ENCODE measurements at places on chromosomes 2 and 18. TPM values are rescaled to one million over a fixed set of nuclear protein-coding genes. Genes with fewer than 3 reads are reported as not detected.
A peak's percentile ranks its signal among the peaks of the same experiment; 100 is the strongest.

ABCB11 gene
- 0.20 TPM for total RNA-seq

SNED1 gene
- 23.5 TPM for total RNA-seq

DNA sequence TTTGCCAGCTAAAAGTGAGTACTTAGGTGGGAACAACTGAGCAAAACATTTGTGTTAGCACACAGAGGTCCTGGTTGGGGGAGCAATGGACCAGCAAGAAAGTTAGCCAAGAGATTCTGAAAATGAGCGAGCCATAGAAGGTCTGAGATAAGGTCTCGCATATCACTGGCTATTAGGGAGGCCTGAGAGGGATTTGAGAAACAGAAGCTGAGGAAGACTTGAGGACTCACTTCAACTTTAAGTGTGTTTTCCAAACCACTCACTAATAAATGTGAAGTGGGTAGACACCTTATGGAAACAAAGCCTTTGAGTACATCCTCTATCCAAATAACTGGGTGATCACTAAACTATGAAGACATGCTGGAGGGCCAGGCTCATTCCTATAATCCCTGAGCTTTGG lies 958.5 kb downstream of the DPP10 start:
- no peak for DNase-seq

- DNase-seq = no peak
These were observed 27.0 kb downstream of the SKA1 start for GRCh38 chr18:50401888-50402287.

DNA sequence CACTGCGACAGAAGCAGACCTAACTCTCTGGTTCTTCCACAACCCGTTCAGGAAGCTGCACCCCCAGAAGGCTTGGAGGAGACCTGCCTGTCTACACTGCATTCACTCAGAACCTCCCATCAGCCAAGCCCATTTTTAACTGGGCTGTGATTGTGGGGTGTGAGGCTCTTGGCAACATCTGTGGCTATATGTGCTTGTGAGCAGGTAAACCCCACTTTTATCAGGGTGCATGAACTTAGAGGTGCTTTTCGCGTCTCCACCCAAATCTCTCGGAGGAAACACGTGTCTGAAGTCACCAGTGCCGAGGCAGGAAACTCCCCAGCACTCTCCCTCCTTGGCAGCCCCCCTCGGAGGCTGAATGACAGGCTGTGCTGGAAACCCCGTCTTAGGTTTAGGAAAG lies 158.2 kb upstream of the SALL3 start:
- no peak for DNase-seq

GRCh38 chr2:28958689-28959088 lies 22.4 kb upstream of the TOGARAM2 start:
- peak; percentile 96 for DNase-seq

DNA sequence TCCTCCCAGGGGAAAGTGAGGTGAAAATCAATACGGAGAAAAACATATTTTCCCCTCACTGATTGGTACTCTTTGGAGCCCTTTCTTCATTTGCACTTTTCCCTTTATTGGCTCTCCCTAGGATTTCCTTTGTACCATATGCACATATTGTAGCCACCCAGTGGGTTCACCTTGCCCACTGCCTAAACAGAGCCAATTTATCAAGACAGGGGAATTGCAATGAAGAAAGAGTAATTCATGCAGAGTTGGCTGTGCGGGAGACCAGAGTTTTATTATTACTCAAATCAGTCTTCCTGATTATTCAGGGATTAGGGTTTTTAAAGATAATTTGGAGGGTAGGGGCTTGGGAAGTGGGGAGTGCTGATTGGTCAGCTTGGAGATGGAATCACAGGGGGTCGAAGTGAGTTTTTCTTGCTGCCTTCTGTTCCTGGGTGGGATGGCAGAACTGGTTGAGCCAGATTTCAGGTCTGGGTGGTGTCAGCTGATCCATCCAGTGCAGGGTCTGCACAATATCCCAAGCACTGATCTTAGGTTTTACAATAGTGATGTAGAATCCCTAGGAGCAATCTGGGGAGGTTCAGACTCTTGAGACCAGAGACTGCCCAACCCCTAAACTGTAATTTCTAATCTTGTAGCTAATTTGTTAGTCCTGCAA lies 15.1 kb upstream of the KCNE4 start:
- no peak for DNase-seq

DNA sequence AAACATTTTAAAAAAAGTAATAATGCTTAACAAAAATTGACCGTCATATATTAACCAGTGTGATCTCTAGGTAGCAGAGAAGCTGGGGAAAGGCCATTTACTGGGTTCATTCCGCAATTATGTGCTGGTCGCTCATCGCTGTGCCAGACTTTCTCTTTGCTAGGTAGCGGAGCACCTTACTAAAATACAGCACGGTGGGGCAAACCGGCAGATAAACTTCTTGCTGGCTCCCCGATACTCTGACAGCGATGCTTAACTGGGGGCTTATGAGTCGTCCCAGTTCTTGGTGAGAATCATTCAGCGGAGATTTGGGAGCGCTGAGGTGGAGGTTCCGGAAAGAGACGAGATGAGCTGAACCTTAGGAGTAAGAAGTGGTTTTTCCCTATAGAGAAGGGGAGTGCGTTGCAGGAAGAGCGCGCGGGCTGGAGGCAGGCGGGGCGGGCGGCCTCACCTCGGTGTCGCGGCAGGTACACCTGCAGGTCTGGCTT lies 605 bp downstream of the C2orf68 start:
- no peak for DNase-seq
